Cerebellar nuclear complex (tissue), 1 donor: ENCODE measurements at places on chromosomes 13 and 19.

DNA sequence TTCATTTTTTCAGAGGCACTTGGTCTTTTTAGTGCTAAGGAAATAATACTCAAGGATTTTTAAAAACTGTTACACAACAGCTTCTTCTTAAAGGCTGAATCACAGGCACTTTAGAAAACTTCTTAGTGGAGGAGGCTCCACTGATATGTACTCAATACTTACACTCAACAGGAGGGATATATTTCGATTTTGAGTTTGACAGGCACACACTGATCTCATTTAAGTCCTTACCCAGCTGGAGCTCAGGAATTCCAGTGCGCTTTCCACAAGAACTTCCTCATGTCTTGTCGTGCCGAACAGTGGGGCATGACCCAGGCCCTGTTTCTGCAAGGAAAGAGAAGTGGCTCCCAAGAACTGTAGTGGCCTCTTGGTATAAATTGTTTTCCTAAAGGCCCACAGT lies 103.8 kb downstream of the RGCC start:
- DNase-seq = no peak

DNA sequence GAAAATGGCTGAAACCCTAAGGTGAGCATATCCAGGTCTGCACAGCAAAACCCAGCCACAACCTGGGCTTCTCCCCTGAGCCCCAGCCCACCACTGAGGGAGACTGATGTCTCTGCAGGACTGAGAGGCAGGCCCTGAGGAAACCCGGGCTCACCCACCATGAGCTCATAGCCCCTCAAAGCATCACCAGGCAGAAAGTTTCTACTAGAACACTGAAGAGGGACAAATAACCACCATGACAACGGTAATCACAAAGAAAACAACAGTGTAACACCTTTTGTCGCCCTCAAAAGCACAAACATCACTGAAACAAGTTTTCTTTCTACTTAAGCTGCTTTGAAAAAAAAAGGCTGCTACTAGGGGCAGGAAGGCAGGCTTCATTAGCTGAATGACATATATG lies 29.8 kb downstream of the TSHZ3 start:
- no peak for DNase-seq

DNA sequence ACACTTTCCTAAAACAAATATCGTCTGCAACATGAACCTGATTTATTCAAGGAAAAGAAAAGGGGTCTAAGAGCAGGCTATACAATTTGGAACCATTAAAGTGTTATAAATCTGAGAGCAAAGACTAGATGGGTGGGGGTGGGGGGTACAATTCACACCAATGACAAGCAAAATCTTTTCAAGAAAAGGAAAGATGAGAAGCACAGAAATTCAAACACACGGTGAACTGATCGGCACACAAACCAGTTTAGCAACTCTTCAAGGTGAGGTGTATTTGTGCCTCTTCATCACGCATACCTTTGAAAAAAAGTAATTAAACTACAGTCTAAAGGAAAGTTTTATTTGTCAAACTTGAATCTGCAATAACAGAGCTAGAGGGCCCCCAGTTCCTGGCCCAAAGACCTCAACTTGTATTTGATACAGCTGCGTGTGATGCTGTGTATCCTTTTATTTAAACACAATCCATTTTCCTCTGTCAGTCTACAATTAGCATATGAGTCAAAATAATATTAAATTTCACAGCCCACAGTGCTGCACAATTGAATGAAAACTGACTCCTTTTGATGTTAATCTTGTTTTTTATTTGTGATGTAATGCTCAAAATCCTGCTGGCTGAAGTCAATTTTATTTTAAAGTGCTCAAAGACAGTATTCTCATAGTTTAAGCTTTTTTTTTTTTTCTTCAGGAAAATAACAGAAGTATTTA lies 14.2 kb downstream of the EFNB2 start:
- DNase-seq = no peak

DNA sequence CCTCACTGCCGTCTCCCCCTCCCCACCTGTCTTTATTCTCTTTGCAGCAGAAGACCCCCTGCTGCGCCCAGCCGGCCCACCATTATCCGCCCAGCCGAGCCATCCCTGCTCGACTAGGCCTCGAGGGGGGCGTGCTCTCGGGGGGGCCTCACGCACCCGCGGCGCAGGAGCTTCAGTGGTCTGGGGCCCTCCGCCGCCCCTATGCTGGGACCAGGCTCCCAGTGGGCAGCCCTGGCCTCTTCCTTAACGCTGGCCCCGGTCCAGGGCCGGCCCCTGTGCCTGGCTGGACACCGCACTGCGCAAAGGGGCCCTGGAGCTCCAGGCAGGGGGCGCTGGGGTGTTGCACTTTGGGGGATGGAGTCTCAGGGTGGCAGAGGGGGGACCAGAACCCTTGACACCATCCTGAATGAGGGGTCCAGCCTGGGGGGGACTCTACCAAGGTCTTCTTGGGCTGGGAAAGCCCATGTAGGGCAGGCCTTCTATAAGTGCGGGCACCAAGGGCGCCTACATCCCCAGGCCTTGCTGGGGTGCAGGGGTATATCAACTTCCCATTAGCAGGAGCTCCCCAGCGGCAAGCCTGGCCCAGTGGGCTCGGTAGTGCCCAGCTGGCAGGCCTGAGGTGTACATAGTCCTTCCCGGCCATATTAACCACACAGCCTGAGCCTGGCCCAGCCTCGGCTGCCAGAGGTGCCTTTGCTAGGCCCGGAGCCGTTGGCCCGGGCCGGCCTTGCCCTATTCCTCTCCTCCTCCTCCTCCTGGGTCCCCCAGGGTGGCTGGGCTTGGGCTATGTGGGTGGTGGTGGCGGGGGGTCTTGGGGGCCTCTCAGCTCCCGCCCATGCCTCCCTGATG lies 4.9 kb downstream of the TMED1 start:
- DNase-seq = no peak

- no peak for DNase-seq
These were observed 13.6 kb upstream of the C5AR1 start for GRCh38 chr19:47296036-47296435.

GRCh38 chr13:65342541-65343337 lies 1887.4 kb downstream of the PCDH9 start:
- no peak for DNase-seq

GRCh38 chr19:16268676-16269319 lies 55.8 kb upstream of the KLF2 start:
- DNase-seq = no peak

DNA sequence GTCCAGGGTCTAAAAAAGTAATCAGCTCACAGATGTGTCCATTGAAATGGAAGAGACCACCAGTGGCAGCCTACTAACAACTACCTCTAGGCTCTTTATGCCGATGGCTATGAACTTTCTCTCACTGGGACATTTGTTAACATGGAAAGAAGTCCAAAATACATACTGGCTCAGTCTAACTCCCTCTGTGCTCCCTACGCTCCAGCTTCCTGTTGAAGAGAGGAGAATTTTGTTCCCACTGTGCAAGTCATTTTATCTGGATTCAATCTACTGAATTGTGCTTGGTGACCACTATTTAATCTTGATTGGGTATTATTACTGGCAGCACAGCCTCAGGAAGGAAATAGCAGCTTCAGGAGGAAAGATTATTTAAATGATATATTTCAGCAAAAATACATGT lies 128.8 kb upstream of the ARGLU1 start:
- DNase-seq = no peak

DNA sequence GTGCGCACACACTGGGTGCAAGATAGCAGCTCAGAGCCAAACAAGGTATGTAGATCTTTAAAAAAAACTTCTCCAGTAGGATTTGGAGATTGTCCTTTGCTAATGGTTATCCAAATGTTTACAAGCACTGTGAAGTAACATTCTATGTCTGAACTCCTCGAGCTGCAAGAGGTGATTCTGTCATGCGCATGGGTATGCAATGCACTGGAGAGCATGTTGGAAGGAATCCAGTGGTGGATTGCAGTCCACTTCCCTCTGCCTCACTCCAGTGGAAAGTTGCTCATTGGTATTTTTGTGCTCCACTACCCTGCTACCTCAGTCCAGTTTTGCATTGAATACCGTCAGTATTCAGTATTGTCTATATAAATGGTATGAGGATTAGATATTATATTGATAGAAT lies 132.1 kb downstream of the ATP8A2 start:
- no peak for DNase-seq

- DNase-seq = no peak
These were observed 1741.2 kb upstream of the PCDH20 start for GRCh38 chr13:63156816-63157215.

DNA sequence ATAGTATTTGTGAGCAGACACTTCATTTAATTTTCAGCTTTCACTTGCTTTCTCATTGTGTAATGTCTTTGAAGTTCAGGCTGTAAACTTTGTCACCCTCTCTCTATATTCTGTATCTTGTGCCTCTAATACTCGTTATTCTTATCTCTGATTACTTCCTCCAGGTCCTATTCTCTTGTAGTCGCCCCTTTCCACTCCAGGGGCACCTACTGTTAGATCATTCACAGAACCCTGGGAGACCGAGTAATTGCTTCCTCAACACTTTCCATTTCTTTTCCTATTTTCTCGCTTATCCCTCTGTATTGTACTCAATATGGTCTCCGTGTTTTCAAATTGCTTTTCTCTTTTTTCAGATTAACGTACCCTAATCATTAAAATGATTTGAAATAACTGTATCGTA lies 93.9 kb upstream of the TDRD3 start:
- DNase-seq = no peak

- no peak for DNase-seq
These were observed 2.7 kb downstream of the MKNK2 start for GRCh38 chr19:2048104-2048958.

- no peak for DNase-seq
These were observed 5.2 kb upstream of the MLNR start for GRCh38 chr13:49214917-49215376.

DNA sequence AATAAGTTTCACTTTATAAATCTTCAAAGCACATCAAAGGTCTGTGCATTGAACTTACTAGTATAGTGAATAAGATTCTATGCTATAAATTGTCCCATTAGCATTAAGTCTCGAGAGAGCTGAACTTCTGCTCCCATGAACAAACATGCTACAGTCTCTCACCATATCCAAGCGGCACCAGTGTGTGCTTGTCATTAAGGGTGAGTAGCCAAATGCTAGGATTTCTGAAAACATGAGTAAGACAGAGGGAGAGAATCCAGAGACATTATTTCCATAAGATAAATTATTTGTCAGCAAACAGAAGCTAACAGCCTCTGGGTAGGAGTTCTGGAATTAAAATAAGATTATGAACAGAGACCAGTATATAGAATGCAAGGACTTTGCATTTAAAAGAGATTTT lies 2882.5 kb downstream of the PCDH9 start:
- no peak for DNase-seq

- DNase-seq = no peak
These were observed 1.8 kb downstream of the APBA3 start for GRCh38 chr19:3759482-3760254.

GRCh38 chr19:37389234-37389633 lies 18.3 kb downstream of the ZNF527 start:
- no peak for DNase-seq

GRCh38 chr19:50639121-50640112 lies at the start of gene SYT3:
Gene SYT3, minus strand, starts transcription at chr19:50639881. Its CDS starts 2,470 bp downstream, at chr19:50637411.
- DNase-seq = peak; percentile 62

DNA sequence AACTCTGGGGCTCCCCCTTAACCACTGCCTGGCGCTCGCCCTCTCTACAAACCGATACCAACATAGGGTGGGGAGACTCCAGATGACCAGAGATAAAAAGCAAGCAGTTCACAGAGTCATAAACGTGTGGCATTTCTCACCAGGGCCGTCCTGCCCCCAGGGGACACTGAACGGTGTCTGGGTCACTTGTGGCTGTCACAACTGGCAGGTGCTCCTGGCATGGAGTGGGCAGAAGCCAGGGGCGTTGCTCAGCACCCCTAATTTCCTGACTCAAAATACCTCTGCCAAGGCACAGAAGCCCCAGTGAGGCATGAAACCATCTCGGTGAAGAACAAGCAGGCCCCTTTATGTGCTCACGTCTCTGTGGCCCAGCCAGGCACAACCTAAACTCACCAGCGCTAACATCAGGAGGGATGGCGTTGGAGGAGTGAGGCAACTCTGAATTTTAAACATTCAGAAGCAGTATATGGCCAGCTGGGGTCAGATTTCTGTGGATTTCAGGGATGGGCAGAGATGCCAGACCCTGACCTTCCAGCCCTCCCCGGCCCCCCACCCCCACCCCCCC lies 1.8 kb downstream of the PIP5K1C start:
- no peak for DNase-seq

- no peak for DNase-seq
These were observed 28.9 kb upstream of the EVI5L start for GRCh38 chr19:7801020-7801570.

DNA sequence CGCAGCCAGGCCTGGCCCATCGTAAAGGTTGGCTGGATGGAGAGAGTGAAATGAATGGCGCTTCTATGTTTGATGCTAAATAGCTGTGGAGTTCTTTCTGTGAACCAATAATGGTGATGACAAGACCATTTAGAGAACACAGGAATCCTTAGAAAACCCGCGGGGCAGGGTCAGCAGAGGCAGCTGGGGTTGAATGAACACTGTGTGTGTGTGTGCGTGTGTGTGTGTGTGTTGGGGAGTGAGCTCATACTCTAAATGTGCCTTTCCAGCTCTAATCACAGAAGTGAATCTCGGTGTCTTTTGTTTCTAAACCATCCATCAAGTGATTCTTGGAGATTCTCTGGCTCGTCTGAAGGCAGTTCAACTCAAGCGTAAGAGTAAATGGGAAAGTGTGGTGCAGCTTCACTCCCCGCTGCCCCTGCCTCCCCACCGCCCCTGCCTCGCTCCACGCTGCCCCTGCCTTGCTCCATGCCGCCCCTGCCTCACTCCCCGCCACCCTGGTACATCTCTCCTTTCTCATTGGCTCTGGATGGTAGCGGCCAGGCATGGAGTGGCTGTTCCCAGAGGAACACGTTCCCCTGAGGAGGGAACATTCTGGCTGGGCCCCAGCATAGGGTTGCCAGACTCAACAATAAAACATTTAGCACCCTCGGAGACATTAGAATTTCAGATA lies 21.2 kb downstream of the TMPRSS9 start:
- no peak for DNase-seq

DNA sequence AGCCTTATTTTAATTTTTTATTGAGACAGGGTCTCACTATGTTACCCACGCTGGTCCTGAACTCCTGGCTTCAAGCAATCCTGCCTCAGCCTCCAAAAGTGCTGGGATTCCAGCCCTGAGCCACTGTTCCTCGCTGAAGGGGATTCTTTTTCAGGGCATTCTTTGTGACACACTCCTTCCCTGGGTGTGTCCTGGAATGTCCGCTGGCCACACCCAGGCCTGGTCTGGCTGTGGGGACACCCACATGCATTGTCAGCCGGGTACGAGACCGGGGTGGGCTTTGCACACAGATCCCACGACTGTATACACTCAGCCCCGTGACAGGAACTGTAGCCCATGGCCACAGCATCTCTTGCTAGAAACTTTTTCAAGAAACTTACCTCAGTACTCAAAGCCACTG lies 34.4 kb upstream of the GATAD2A start:
- no peak for DNase-seq

- DNase-seq = no peak
These were observed 48.9 kb downstream of the MYH14 start for GRCh38 chr19:50252111-50252886.

DNA sequence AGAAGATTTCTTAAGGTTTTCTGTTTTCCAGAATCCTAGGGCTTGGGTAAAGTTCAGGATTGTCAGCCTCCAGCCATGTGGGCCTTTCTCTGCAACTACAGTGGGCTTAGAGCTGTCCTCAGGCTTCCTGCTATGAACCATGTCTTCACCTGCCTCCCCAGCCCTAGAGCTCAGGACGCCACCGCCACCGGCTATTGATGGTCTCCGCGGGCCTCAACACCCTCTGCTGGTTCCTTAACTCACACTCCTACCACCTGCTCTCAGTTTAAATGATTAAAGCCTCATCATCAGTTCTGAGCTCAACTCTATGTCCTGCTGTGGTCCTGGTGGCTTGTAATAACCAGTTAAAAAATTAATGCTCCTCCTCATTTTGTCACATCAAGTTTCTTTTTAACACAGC lies 221.0 kb downstream of the EFNB2 start:
- no peak for DNase-seq

- no peak for DNase-seq
These were observed 1.4 kb downstream of the KCTD15 start for GRCh38 chr19:33797802-33798671.
